A549 treated with GW870086 at 1 μM for 4 hours (cell line): ENCODE measurements at places on chromosomes 5 and 9. TPM values are rescaled to one million over a fixed set of nuclear protein-coding genes. Genes with fewer than 3 reads are reported as not detected.

KIF12 gene
- 1.5 to 2.3 TPM (median 2.0 TPM) in 5 replicates for total RNA-seq

C9orf153 gene
- total RNA-seq: 0.08 to 0.65 TPM (median 0.17 TPM) in 3 of 5 replicates, not detected in the others

HACD4 gene
- 0.91 to 1.3 TPM (median 1.1 TPM) in 5 replicates for total RNA-seq

PROB1 gene
- total RNA-seq: 0.17 to 0.31 TPM (median 0.25 TPM) in 5 replicates

PLK2 gene
- 42.3 to 51.3 TPM (median 48.4 TPM) in 5 replicates for total RNA-seq

LRSAM1 gene
- 8.9 to 11.7 TPM (median 10.4 TPM) in 5 replicates for total RNA-seq

CRB2 gene
- total RNA-seq: 0.06 to 0.18 TPM (median 0.09 TPM) in 5 replicates
